Placental pericyte (primary cell): ENCODE measurements at places on chromosomes 7 and 10. TPM values are rescaled to one million over a fixed set of nuclear protein-coding genes. Genes with fewer than 3 reads are reported as not detected.

The TUBAL3 gene
- total RNA-seq: not detected in 2 replicates

The ANKRD22 gene
- not detected in 2 replicates for total RNA-seq

The IGFBP1 gene
- total RNA-seq: 0.14 and 0.22 TPM in 2 replicates

The WNT2 gene
- 2.7 and 21.7 TPM in 2 replicates for total RNA-seq

The ERVW-1 gene
- total RNA-seq: not detected in 2 replicates

The ST8SIA6 gene
- 0.14 TPM in 1 of 2 replicates, not detected in the other for total RNA-seq

The CTTNBP2 gene
- total RNA-seq: 2.4 TPM in 1 of 2 replicates, not detected in the other

The SLC25A40 gene
- total RNA-seq: 6.6 and 10.7 TPM in 2 replicates

The NPFFR1 gene
- total RNA-seq: not detected in 2 replicates
